ENCODE measurements at places on chromosomes 1 and 21. TPM values are rescaled to one million over a fixed set of nuclear protein-coding genes. Genes with fewer than 3 reads are reported as not detected.

SPRR2A gene
- not detected for total RNA-seq

FAM110D gene
- 0.03 TPM for total RNA-seq

IGSF3 gene
- 34.2 TPM for total RNA-seq

MPL gene
- not detected for total RNA-seq

UMODL1 gene
- not detected for total RNA-seq

TAS1R1 gene
- total RNA-seq: 0.04 TPM

RGS8 gene
- total RNA-seq: 0.04 TPM

ACADM gene
- 35.2 TPM for total RNA-seq

TBX15 gene
- total RNA-seq: 0.27 TPM

FNDC5 gene
- total RNA-seq: 0.23 TPM

MIXL1 gene
- total RNA-seq: not detected

COA6 gene
- 68.7 TPM for total RNA-seq

OR2AK2 gene
- not detected for total RNA-seq

EPHB2 gene
- total RNA-seq: 8.0 TPM

UBE2U gene
- not detected for total RNA-seq

GNG4 gene
- 16.3 TPM for total RNA-seq

IQCC gene
- 5.8 TPM for total RNA-seq

CSF3R gene
- not detected for total RNA-seq

S100B gene
- total RNA-seq: 62.9 TPM

OXCT2 gene
- 14.4 TPM for total RNA-seq

BCAN gene
- not detected for total RNA-seq

CYP4Z1 gene
- not detected for total RNA-seq

DPT gene
- not detected for total RNA-seq

MX1 gene
- total RNA-seq: 7.7 TPM

U2AF1 gene
- 23.3 TPM for total RNA-seq

DISC1 gene
- 14.1 TPM for total RNA-seq

ANKRD35 gene
- not detected for total RNA-seq

ANGPTL1 gene
- total RNA-seq: 0.53 TPM

NTNG1 gene
- total RNA-seq: 4.9 TPM

RPTN gene
- total RNA-seq: not detected

CXADR gene
- total RNA-seq: 0.41 TPM

TDRD5 gene
- total RNA-seq: 0.40 TPM

SELENBP1 gene
- not detected for total RNA-seq

OR2T33 gene
- total RNA-seq: 0.32 TPM

LCE2B gene
- not detected for total RNA-seq

BRDT gene
- not detected for total RNA-seq

MMEL1 gene
- not detected for total RNA-seq

TMPRSS3 gene
- total RNA-seq: 0.45 TPM

YTHDF2 gene
- 59.2 TPM for total RNA-seq

TBX19 gene
- 0.98 TPM for total RNA-seq

RGL1 gene
- 4.8 TPM for total RNA-seq

FMN2 gene
- total RNA-seq: 2.6 TPM

MPZ gene
- 6.9 TPM for total RNA-seq

DMBX1 gene
- total RNA-seq: not detected
